ENCODE measurements at places on chromosomes 1 and 21.
A peak's percentile ranks its signal among the peaks of the same experiment; 100 is the strongest.

- DNase-seq: no peak
Observed at GRCh38 chr1:206110820-206111219, 6.4 kb downstream of the AVPR1B start.

DNA sequence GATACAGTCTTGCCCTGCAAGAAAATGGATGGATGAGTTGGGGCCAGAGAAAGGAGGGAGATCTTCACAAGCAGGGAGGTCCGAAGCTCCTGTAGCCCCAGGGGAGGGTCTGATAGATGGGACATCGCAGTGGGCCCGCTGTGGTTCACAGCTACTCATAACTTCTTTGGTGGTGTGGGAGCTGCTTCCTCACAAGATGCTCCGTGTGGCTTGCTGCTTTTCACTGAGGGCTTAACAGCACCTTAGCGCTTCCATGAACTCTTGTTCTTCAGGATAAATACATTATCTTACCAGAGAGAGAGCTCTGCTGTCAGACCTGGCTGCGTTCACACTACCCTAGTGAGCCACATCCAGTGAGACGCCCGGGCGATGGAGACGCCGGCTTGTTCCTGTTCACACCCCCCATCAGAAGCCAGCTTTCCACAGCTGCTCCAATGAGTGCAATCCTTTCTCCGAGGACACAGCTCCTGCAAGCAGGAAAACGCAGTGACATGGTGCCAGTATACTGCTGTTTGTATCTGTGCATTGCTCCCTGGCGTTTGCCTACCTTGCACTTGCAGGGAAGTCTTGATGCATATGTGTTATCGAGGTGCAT, 599.8 kb downstream of the AJAP1 start:
- no peak for DNase-seq

DNA sequence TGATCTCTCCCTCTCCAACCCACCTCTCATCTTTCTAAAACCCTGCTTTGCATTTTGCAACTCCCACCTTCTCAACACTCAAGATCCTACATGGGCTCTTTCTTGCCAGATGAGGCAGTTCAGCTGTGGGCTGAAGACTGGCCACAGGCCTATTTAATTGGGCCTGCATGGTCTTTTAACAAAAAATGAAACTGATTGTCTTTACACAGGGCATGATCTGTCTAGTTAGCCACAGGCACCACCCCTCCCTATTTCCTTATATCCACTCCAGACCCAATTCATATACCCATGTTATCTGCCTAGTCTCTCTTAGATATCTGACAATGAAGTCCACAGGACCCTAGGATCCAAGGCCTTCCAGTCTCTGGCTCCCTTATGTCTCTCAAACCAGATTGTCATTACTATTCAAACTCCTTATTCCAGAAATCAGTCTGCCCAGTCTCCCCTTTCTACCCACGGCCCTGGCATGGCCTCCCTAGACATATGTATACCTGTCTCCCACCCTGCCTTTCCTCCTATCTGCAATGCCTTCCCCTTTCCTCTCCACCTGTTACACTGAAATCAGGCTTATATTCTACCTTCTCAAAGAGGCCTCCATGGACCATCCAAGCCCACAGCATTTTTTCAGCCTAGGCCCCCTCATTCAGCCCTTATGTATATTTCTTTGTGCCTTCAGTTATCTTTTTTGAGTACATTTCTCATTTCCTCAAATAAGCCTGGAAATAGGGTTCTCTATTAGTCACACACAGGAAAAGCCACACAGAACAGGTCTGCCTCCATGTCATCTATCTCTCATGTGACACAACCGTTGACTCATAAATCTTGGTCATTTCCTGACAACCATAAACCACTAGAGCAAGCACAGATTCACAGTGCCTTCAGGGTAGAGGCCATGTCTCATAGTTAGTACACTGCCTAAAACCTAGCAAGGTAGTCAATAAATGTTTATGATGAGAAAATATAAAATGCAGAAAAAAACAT, 39.0 kb downstream of the LPAR3 start:
- peak; percentile 76 for DNase-seq

GRCh38 chr1:92408825-92409224, 77.9 kb downstream of the GFI1 start:
- no peak for DNase-seq

GRCh38 chr1:183533617-183534174, 56.6 kb downstream of the NCF2 start:
- no peak for DNase-seq

GRCh38 chr1:208332774-208333126, 88.6 kb upstream of the PLXNA2 start:
- DNase-seq: no peak

All from CD4-positive, alpha-beta T cell treated with Interleukin-21 for 1 hour (primary cell).